ENCODE measurements at places on chromosomes 6 and 20.

- DNase-seq: no peak
These were observed 16.6 kb upstream of the FBXO9 start for GRCh38 chr6:53048431-53049195.

- no peak for DNase-seq
These were observed 16.8 kb upstream of the BNIP5 start for GRCh38 chr6:36353411-36353915.

DNA sequence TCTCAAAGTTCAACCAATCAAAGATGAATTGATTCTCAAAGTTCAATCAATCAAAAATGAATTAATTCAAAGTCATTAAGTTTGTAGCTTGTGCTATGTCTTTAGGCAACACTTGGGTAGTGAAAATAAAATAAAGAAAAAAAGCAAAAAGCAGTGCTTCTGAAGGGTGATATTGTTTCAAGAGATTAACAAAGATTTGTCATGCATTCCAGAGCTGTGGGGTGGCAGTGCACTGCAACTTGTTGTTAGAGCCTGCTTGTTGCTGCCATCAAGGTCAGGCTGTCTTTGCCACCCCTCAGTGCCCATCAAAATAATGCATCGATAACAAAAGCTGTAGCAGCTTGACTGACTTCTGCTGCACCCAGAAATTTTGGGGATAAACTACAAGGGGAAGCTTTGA, 128.6 kb downstream of the RNF144B start:
- no peak for DNase-seq

DNA sequence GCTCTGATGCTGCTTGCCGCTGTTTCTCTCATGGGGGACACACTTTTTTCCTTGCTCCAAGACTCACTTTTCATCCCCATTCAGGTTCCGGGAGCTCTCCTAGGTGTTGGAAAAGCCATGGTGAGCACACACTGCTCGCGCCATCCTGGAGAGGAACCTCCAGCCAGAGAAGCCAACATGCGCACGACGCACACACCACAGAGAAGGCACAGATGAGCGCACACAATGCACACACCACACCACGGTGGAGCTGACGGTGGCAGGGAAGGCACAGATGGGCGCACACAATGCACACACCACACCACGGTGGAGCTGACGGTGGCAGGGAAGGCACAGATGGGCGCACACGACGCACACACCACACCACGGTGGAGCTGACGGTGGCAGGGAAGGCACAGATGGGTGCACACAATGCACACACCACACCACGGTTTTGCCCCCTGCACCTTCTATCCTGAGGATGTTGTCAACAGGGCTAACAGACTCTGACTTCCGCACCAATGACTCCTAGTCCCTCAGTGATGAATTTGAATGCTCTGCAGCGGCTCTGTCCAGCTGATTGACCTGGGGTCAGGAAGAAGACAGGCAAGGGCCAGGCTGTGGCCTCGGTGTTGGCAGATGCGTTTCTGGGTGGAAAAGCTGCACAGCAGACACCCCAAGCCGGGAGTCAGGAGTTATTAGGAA, 154.7 kb downstream of the ERMARD start:
- no peak for DNase-seq

DNA sequence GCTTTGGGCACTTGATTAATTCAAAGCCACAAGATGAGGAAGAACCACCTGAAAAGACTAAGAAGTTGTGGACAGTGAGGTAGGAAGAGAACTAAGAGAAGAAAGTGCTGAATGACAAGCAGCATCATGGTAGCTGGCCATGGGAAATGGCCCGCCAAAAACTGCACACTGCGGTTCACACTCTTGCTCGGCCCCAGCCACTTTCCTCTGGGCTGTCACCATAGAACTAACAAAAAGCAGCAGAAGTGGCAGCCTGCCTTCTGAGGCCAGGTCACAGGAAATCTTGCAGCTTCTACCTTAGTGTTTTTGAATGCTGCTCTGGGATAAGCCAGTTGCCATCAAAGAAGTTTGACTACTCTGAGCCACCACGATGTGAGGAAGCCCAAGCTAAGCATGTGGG, 34.8 kb upstream of the ZNFX1 start:
- DNase-seq: no peak

- DNase-seq: no peak
These were observed 191.5 kb downstream of the CDH4 start for GRCh38 chr20:61443443-61444126.

- DNase-seq: no peak
These were observed 30.1 kb downstream of the CITED2 start for GRCh38 chr6:139344186-139344963.

- DNase-seq: no peak
These were observed 9.0 kb downstream of the UQCC2 start for GRCh38 chr6:33702345-33702977.

GRCh38 chr6:74768120-74768519, 437.7 kb downstream of the COL12A1 start:
- DNase-seq: no peak

DNA sequence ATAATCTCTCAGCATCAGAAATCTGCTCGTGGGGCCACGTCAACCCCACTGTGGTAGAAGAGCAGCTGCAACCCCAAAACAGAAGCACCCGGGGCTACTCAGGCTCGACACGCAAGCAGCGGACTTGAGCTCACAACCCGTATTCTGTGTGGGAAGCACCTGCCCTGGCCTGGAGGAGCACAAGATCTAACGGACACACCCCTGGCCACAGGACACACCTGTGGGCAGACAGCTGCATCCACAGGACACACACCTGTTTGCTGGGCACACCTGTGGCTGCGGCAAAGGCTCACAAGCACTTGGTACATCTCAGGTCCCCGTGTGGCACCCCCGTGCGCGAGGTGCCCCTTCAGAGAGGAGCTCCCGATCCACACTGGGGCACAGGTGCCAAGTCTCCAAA, 36.5 kb downstream of the ZBTB46 start:
- DNase-seq: no peak

DNA sequence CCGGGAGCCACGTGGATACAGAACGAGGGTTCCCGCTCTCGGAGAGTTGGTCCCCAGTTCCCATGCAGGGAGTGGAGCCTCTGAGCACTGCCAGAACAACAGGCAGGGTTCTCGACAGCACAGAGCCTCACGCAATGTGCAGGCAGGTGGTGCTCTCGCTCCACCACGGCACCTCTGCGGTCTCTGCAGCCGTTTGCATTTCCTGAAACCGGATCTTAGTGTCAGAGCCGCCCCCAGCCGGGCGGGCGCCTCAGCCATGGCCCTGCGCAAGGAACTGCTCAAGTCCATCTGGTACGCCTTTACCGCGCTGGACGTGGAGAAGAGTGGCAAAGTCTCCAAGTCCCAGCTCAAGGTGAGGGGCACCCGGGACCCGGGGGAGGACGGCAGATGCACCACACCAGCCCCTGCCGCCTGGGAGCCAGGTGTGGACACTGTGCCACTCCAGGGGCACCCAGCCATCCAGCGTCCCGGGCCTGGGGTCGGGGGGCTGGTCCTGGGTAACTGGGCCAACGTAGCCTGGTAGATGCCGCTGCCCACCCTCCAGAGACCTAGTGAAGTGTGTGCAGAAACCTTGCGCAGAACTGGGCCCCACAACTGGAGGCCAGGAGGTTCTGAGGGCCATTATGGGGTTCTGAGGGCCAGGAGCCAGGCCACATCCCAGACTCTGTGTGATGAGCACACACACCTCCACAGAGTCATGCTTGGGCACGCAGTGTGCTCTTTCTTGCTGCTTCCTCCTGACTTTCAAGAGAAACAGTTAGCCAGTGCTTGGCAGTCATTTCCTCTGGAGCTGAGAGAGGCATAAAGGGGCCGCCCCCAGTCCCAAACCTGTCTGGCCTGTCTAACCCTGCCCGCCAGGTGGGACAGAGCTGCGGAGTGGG, at the start of gene DEF6:
DEF6 (plus strand) TSS at position 218 of the 881 bp plus-strand sequence; CDS start at position 257, 39 bp downstream.
- DNase-seq: peak; percentile 84

DNA sequence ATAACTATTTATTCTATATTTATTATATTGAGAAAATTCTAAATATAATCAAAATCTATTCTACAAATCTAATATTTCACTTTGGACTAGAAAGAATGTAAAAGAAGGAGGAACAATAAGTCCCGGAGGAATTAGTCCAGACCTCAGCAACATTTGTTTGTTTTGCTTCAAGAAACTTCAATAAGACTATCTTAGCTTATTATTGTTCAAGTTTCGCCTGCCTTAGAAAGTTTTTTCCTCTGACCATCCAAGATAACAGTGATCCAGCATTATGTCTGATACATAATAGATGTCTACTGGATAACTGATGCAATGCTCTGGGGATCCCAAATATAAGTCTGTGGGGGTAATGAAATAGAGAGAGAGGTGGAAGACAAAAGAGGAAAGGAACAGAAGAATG, 28.7 kb upstream of the NT5E start:
- no peak for DNase-seq

GRCh38 chr20:1757072-1757471, 99.5 kb upstream of the SIRPG start:
- no peak for DNase-seq

- DNase-seq: no peak
These were observed 119.6 kb downstream of the SCML4 start for GRCh38 chr6:107704347-107705013.

- DNase-seq: no peak
These were observed 120.2 kb downstream of the TINAG start for GRCh38 chr6:54428431-54428830.

DNA sequence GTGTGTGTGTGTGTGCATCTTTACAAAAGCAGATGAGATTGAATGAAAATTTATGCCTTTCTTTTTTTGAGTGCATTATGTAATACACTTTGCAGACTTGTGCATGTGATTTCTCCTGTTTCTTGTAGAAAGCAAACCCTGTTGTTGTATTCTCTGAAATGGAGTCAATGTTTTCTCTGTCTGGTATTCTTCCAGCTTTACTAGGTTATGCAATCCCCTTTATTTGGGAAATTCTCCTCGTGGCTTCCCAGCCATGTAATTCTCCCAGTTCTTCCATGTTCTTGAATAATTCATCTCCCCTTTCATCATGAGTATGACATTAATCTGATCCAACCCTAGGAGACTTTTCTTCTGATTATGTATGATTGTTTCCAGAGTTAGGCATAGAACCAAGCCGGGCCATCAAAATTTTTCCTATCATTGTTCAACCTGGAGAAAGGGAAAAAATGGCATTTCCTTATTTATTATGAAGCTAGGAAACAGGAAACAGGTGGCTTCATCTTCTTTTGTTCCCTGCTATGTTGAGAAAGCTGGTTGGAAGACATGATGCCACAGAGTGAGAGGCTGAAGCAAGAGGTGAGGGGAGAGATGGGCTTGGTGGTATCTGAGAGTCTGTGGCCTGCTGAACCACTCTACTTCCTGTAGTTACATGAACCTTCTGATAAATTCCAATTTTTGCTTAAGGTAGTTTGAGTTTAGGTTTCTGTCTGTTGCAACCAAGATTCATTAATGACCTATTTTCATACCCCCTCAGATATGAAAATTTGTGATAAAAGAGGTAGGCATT, 68.8 kb downstream of the PRL start:
- no peak for DNase-seq

- no peak for DNase-seq
These were observed 1.9 kb upstream of the SRSF3 start for GRCh38 chr6:36592221-36592655.

GRCh38 chr6:132136981-132137380, 185.8 kb upstream of the CCN2 start:
- DNase-seq: no peak

GRCh38 chr6:9103876-9104521, 668.7 kb upstream of the SLC35B3 start:
- no peak for DNase-seq

- no peak for DNase-seq
These were observed 1.7 kb downstream of the CDC25B start for GRCh38 chr20:3797592-3798372.

DNA sequence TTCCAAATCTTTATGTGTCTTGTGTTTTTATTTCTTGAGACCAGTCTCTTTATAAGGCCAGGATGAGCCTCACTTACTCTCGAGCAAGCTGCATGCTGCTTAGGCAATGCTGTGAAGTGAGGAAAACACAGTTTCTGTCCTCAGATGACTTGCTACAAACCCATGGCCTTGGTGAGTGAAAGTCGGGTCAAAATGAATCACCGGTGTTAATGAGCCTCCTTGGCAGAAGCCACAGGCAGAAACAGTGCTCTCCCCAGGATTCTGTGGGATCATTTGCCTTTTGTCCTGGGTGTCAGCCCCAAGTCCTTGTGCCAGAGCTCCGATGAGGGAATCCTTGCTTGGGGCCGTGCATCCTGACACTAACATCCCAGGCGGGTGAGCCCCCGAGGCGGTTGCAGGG, 482.5 kb downstream of the QKI start:
- no peak for DNase-seq
